Amniotic stem cell (primary cell): ENCODE measurements at places on chromosomes 5 and 9.

GRCh38 chr5:16492398-16493140, 27.0 kb upstream of the ZNF622 start:
- peak; percentile 38 for DNase-seq

DNA sequence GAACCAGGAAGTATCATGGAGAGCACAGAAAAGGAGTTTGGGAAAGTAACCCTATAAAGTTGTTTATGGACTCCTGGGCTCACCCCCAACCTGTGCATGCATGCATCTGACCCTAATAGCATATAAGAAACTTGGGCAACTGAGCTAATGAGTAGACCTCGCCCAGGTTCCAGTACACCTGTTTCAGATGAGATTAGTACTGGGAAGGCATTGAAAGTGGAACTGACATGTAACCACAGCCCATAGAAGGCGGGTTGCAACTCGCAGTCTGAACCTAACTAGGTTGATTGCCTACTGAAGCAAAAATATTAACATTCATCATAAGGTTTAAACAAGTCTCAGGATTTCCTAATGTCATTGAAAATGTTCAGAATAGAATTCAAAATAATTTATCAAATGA, 87.0 kb downstream of the WNK2 start:
- no peak for DNase-seq

DNA sequence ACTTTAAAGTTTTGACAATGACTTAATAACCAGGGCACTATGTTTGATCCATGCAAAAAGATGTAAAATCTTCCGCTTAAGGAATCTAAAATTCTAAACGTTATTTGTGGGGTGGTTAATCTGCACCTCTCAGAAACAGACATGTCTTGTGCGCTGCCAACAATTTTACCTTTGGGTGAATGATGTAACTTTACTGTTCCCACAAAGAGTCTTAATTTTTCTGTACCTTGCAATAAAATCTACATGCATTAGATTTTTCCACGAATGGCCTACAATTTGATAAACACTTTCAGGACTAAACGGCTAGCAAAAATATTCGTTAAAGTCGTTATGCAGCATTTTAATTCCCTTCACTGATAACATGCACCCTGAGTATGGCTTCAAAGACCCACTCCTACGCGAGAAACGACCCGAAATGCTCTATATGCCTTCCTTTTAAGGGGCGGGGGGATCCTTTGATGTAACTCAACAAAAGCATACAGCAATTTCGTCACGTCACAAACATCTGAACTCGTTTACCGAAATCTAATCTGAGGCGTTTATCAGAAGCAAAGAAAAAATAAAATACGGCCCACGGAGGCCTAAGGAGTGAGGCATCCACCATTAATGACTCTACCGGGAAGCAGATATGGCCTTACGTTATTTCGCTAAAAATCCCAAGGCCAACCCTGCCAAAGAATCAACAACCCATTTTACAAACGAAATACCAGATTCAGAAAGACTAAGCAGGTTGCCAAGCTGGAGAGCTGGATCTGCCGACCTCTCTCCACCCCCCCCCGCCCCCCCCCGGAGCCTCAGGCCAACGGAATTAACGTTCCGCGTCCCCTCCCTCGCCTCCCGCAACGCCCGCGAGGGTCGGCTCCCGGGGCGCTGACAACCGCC, 621 bp downstream of the AK6 start:
- no peak for DNase-seq

DNA sequence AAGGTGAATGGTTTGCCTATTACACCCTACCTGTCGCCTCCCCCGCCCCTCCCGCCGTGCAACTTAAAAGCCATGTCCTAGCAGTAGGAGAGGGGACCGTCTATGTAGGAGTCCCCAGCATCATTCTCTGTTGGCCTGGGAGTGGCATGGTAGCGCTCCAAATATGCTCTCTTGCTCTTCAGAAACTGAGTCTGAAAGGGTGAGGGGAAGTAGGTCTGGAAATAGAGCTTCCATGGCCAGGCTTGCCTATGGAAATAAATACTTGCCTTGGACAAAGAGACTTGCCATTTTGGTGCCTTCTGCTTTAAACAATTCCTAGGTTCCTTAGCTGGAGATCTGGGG, 1.4 kb downstream of the RGS7BP start:
- no peak for DNase-seq

GRCh38 chr5:38607396-38607795, 51.0 kb upstream of the LIFR start:
- DNase-seq = no peak

DNA sequence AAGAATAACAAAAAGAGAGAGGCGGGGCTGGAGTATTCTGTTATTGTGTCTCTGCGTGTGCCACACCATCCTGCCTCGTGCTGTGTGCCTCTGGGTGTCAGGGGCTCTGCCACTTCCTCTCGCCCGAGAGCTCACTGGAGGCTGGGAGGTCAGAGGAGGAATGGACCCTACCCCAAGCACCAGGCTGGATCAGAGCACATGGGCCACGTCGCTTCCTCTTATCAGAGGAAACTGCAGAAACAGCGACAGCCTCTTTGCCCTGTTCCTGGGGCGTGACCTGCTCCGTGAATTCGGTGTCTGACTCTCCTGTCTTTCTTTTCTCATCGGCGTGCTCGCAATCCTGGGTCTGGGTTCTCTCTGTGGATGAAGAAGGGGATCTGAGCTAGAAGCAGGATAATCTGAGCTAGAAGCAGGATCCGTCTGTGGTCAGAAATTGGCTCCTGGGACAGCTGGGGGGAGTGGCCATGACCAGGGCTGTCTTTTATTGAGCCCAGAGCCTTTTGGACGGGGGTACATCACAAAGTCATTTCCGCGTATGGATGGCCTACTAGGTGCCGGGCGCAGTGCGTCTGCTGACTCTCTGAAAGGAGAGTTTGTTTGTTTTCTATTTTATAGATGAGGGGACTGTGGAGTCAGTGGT, 150.3 kb upstream of the COL5A1 start:
- no peak for DNase-seq

GRCh38 chr5:88845081-88845697, 37.8 kb downstream of the MEF2C start:
- DNase-seq = no peak

GRCh38 chr5:63655043-63655442, 307.2 kb downstream of the HTR1A start:
- DNase-seq = no peak

- no peak for DNase-seq
Measured at GRCh38 chr5:135615581-135616260, 36.9 kb upstream of the CXCL14 start.

DNA sequence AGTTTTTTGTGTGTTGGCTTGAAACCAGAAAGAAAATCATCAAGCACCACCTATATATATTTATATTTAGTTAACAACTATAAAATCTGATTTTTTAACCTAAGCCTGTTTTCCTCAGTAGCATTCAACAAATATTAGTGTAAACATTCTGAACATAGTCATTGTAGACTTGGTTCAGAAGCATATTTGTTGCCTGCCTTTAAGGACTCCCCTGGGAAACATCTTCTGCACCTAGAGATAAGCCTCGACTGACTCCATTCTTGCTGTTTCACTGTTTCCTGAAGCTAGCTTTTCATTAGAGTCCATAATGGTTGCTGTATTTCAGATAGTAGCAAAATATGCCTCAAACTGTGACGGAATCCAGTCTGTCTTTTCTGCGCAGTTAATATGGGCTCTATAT, 123.5 kb downstream of the TRIO start:
- DNase-seq = no peak

DNA sequence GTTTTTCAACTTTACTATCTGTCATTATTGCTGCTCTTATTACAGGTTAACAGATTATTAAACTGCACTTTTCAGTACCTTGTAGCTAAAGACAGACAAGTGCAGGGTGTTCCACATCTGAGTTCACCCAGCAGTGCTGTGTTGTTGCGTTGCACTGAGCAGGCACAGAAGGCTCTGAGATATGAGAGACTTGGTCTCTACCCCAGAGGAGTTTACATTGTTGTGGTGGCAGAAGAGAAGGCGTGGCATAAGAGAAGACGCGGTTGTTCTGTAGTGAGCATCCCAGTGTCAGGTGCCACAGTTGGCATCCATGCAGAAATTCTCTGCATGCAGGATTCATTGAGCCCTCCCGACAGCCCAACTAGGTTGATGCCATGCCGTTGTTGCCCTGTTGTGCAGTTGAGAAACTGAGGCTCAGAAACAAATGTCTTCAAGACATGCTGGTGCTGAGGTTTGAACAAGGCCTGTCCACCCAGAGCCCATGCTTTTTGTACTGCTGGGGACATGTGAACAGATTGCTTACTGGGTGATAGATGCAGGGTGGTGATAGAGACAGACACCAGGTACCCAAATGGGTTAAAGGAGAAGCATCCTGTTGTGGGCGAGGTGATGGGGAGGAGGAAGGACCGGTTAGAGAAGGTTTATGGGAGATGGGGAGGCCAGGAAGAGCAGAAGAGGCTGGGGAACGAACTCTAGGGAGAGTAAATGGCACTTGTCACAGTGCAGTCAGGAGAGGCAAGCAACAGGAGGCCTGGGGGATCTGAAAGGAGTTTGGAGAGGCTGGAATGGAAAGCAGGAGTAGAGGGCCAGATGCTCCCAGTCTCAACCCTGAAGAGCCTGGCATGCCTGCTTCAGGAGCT, 8.2 kb downstream of the ABL1 start:
- no peak for DNase-seq
